Stimulated activated CD4-positive, alpha-beta T cell treated with anti-CD3 and anti-CD28 coated beads, Interleukin-12 subunit alpha, Interleukin-12 subunit beta, amount 100 ng/mL, for 4 hours (primary cell): ENCODE measurements at places on chromosomes 5 and 9.

DNA sequence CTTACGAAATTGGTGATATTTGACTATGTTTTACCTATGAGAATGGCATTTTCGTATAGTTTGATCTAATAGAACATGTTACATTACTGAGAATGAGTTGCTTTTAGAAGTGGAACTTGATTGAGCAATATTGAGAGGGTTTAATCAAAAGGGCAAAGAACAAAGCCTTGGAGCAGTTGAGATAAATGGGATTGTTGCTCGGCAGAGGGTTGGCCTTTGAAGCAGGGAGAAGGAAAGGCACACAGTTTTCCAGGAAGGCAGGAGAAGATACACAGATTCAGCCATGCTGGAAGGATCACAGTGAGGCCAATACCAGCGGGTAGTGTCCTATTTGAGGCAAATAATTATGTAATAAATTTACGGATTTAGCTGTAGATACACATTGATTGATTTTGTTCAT is 19.5 kb downstream of the MAN2A1 start:
- no peak for DNase-seq

GRCh38 chr9:92948038-92948534 is 763 bp downstream of the FGD3 start:
- DNase-seq, result no peak

DNA sequence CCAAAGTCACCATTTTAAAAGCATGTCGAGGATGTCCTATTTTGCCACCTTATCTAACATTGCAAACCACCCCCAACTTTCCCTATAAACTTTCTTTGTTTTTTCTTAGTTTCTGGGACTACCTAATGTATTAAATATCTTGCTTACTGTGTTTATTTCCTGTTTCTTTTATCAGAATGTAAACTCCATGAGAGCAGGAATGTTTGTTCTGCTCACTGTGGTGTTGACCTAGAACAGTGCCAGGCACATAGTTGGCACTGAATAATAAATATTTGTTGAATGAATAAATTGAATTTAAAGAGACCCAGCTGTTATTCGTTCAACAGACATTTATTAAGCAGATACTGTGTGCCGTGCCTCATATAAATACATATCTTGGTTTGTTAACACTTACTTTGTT is 35.2 kb downstream of the MACIR start:
- no peak for DNase-seq

DNA sequence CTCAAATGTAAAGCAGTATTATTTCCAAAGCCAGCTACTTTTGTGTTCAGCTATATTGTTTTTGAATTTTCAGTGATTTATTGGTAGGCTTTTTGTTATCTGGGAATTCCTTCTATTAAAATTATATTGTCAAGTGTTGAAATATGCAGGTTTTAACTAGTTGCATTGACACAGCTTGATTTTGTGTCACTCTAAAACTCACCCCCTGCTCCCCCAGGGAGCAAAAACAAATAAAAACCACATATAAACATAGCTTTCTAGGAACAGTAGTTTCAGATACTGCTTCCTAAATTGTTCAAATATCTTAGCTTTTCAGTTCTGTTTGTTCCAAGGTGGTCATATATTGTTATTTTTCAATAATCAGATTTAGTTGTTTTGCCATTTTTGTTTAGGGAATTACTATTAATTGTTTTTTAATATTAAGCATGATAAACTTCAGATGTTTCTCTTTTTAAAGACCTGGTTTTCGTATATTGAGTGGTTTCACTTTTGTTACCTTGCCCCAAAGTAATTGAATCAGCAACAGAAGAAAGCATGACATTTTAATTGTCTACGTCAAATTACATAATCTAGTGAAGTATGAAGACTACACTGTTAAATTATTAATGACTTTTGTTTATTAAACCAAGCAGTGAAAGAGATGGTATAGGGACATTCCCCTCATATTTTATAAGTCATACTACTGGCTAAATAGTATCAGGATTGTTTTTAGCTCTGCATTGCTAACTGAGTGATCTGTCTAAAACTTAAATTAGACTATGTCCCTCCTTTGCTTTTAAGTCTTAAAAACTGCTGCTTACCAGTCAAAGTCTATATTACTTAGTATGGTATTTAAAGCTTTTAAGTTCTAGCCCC is 43.4 kb downstream of the ERBIN start:
- DNase-seq, result no peak

- peak; percentile 33 for DNase-seq
These were observed 3.1 kb upstream of the RGMB start for GRCh38 chr5:98770209-98770910.

DNA sequence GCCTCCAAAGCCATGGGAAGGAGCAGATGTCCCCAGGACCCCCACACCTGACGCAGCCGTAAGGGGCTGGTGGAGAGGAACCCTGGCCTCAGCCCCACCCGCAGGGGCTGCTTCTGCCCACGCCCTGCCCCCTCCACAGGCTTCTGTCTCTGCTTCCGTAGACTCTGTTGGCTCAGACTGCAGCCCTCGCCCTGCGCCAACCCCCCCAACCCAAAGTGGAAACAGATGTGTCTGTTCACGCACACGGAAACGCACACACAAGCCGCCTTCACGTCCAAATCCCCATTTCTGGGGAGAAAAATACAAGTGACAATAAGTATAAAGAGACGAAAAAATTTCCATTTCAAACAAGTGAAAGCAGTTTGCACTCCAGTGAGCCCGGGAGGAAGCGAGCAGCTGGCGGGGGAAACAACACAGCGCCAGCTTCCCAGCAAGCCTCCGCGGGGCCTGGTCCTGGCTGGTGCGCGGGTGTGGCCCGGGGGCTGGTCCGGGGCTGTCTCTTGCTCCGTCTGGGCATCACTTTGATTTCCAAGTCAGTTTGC is 32.6 kb upstream of the RXRA start:
- peak; percentile 7 for DNase-seq

GRCh38 chr9:117334101-117334500 is 80.8 kb downstream of the ASTN2 start:
- DNase-seq, result no peak

DNA sequence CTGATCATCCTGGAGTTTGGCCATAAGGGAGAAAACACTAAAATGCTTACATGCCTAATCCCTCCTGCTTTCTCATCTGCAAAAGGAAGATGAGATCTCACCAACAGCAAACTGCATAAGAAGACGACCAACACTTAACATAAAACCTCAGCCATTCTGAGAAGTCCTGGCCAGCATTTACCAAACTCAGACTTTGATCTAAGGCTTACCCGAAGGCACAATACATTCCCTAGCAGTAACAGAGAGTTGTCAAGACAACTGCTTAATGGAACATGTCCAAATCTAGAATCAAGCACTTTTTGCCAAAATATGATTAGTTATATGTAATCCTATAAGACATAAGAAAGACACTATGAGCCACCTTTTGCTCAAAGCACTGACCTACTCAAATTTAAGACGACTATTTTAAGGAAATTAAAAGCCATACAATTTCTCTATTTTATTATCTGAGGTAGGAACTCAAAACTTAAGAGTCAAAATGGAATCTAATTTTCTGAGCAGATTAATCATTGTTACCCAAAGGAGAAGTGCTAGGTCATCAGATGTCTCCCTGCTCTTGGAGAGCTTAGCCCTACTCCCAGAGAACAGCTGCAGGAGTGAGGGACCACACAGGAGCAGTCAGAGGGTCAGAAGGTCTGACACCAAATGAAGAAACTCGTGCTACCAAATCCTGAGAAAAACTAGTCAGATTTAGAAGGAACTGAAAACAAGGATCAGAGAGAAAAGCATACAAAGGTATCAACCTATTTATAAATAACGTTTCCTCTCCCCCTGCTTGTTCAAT is 39.3 kb downstream of the EPB41L4A start:
- no peak for DNase-seq

GRCh38 chr5:39190311-39191102 is 28.9 kb downstream of the FYB1 start:
- no peak for DNase-seq

GRCh38 chr5:74575741-74576538 is 64.6 kb downstream of the ENC1 start:
- DNase-seq, result peak; percentile 7

DNA sequence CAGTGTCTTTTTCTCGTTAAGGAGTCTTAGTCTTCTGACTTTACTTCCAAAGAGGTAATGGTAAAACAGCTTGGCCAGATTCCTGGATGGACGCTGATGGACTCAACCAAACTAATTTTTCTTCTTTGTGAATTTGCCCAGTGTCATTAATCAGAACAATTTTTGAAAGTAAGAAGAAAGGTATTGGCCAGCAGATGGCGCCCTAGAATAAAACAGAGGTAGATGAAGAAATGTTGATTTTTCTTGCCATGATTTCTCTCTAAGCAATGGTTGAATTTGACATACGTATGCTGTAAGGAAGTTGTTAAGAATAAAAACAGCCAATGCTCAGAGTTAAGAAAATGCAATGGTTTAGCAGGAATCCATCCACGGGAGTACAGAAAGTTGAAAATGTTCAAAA is 500.0 kb downstream of the DIRAS2 start:
- peak; percentile 50 for DNase-seq
